ENCODE measurements at places on chromosomes 7 and 10.

- no peak for DNase-seq
Measured at GRCh38 chr7:38274927-38275620, 1.6 kb upstream of the TARP start.

DNA sequence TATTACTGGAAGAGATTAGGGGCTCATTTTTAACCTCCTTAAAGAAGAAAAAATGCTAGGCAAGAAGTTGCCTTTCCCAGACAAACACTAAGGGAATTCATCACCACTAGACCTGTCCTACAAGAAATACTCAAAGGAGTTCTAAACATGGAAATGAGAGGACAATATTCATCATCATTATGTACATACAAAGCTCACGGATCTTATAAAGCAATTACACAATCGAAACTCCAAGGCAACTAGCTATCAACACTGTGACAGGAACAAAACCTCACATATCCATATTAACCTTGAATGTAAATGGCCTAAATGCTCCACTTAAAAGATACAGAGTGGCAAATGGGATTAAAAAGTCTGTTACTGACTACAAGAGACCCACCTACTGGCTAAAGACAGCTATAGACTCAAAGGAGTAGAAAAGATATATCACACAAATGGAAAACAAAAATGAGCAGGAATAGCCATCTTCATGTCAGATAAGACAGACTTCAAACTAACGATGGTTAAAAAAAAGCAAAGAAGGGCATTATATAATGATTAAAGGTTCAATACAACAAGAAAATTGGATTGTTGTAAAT, 246.6 kb downstream of the ADRA2A start:
- DNase-seq = no peak

GRCh38 chr7:98174334-98175259, 36.6 kb upstream of the BHLHA15 start:
- no peak for DNase-seq

DNA sequence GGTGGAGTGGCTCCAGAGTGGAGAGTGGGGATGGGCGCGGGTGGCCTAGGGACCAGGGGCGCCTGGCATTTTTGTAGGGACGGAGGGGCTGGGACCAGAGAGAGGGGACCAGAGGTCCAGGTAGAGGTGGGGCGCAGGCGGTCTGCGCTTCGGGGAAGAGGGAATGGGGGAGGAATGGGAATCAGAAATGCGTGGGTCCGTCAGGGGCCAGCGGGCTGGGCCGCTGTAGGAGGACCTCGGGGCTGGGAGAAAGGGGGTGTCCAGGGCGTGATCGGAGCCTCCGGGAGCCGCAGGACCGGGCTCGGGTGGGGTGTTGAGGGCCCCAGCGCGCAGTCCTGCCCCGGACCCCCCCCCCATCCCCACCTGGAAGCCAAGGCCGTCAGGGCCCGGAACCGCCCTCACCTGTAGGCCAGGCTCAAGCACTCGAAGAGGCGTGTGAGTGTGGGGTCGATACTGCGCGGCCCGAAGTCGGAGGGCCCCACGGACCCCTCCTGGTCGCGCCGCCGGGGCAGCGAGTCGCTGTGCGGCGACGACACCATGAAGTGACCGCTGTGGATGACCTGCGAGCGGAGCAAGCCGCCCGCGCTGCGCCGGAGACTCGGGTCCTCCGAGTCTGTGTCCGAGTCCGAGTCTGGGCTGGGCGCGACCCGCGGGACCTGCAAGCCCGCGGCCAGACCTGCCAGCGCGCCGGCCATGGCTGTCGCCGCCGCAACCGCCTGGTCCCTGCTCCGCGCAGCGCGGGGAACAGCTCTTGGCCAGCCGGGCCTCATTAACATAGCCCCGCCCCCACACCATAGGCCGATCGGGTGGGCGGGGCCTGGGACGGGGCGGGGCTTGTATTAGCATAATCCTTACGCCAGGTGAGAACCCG, at the start of gene MLXIPL:
MLXIPL (minus strand) TSS at position 725 of the 871 bp plus-strand sequence; CDS start at position 695, 30 bp downstream.
- peak; percentile 53 for DNase-seq

DNA sequence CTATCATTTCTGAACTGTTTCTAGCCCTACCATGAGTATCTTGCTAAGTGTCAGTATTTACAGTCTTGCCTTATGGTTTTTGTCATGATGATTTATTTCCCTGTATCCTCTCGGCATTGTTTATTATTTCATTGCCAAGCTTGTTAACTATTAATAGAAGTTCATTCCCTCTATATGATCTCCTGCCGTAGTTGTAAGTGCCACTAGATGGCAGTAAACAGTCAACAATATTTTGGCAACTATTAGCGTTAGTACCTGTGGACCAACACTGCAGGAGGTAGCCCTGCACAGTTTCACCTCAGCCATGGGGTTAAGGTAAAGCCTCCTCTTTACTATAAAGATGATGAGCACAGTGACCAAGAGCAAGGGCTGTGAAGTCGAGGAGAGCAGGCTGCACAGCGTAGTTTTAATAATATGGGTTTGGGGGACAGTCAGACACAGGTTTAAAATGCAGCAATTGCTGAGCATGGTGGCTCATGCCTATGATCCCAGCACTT, 26.1 kb upstream of the CCNJ start:
- no peak for DNase-seq

GRCh38 chr7:156759579-156760202, 119.1 kb downstream of the RNF32 start:
- DNase-seq = no peak

- DNase-seq = no peak
Measured at GRCh38 chr7:84462259-84462658, 267.7 kb upstream of the SEMA3A start.

DNA sequence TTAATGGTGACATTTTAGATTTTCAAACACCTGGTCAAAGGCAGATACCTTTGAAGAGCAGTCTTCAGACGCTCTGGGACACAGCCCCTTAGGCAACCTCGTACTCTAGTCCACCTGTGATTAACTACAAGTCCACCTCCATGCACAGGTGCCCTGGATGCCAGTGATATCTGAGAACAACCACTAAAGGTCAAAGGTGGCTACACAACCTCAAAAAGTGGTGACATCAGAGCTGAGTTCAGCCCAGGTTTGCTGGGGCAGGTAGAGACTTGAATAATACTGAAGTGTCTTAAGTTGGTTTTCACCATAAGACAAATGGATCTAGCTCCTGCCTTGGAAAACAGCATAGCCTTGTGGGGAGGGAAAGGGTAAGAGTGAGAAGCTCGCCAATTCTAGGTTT, 143.4 kb upstream of the ADO start:
- DNase-seq = no peak

- DNase-seq = no peak
Measured at GRCh38 chr7:22563032-22563501, 63.1 kb upstream of the STEAP1B start.

DNA sequence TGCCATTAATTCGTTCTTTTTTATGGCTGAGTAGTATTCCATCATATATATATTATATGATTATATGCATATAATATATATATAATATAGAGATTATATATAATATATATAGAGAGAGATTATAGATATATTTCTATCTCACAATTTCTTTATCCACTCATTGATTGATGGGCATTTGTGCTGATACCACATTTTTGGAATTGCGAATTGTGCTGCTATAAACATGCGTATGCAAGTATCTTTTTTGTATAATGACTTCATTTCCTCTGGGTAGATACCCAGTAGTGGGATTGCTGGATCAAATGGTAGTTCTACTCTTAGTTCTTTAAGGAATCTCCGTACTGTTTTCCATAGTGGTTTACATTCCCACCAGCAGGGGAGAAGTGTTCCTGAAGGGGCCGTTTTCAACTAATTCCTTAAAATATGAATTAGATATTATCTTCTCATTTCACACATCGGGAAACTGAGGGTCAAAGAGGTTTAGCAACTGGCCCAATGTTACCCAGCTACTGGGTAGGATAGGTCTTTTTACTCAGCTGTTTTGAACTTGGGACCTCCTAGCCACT, 16.5 kb downstream of the NFE2L3 start:
- DNase-seq = no peak

DNA sequence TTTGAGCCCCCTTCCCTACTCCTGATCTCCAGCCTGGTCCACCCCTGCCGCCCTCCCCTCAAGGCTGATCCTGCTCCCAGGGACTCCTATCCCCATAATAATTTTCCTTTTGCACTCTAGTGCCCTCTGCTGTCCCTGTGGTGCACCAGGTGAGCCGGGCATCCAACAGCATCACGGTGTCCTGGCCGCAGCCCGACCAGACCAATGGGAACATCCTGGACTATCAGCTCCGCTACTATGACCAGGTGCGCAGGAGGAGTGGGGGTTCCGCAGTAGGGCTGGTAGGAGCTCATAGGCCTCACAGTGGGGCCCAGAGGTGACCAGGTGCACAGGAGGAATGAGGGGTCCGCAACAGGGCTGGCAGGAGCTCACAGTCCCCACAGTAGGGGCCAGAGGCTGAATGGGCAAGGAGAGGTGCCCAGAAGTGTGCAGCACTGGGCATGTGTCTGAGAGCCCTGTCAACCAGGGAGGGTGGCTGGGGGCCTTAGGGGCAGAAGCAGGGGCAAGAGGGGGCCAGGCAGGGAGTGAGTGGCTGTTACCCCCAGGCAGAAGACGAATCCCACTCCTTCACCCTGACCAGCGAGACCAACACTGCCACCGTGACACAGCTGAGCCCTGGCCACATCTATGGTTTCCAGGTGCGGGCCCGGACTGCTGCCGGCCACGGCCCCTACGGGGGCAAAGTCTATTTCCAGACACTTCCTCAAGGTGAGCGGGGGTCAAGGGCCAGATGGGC, 11.7 kb downstream of the EPHB6 start:
- DNase-seq = no peak

GRCh38 chr7:87003872-87004798, 55.3 kb downstream of the ELAPOR2 start:
- no peak for DNase-seq

GRCh38 chr7:127998671-127999070, 32.6 kb downstream of the LRRC4 start:
- no peak for DNase-seq

Measured in T-helper 17 cell (primary cell).